ENCODE measurements at places on chromosomes 12 and 14. TPM values are rescaled to one million over a fixed set of nuclear protein-coding genes. Genes with fewer than 3 reads are reported as not detected.

AKT1 gene
- 99.0 TPM for total RNA-seq

MCRS1 gene
- 37.8 TPM for total RNA-seq

TMTC2 gene
- 43.4 TPM for total RNA-seq

GEMIN2 gene
- total RNA-seq: 49.6 TPM

CLEC4C gene
- total RNA-seq: not detected

AMN gene
- 0.23 TPM for total RNA-seq

RSRC2 gene
- 73.6 TPM for total RNA-seq

CNOT2 gene
- 164 TPM for total RNA-seq

SGPP1 gene
- 30.9 TPM for total RNA-seq

SLC25A29 gene
- total RNA-seq: 38.1 TPM

HEBP1 gene
- total RNA-seq: 5.8 TPM

LRRC10 gene
- total RNA-seq: not detected

TAS2R13 gene
- total RNA-seq: 4.8 TPM

TOMM20L gene
- total RNA-seq: not detected

SPTLC2 gene
- total RNA-seq: 49.1 TPM

LRRK2 gene
- total RNA-seq: 14.3 TPM

ACOT6 gene
- not detected for total RNA-seq

PLBD1 gene
- 3.2 TPM for total RNA-seq
